ENCODE measurements at places on chromosomes 7 and 10.

GRCh38 chr7:148905093-148905666, 21.1 kb upstream of the EZH2 start:
- DNase-seq: no peak

- peak; percentile 29 for DNase-seq
Observed at GRCh38 chr10:82558014-82558607, 683.1 kb downstream of the NRG3 start.

- no peak for DNase-seq
Observed at GRCh38 chr10:43192884-43193283, 54.6 kb downstream of the CSGALNACT2 start.

DNA sequence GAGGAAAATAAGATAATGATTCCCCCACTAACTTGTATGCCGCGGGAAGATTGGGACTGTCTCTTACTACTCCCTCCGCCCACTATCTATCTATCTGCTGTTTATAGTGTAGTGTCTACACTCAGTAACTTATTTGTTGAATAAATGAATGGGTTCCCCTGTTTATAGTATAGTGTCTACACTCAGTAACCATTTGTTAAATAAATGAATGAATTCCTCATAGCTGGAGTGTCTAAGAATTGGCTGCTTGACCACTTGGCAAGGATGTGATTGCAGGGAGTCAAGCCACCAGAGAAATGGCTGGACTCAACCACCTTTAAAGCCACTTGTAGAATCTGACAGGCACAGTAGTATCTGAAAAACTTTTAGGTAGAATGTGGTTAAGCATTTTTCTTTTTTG, 147.1 kb downstream of the TRIL start:
- DNase-seq: no peak

GRCh38 chr7:33754933-33755928, 150.1 kb upstream of the BMPER start:
- DNase-seq: no peak

GRCh38 chr7:142795339-142795863, 24.6 kb downstream of the PRSS2 start:
- no peak for DNase-seq

DNA sequence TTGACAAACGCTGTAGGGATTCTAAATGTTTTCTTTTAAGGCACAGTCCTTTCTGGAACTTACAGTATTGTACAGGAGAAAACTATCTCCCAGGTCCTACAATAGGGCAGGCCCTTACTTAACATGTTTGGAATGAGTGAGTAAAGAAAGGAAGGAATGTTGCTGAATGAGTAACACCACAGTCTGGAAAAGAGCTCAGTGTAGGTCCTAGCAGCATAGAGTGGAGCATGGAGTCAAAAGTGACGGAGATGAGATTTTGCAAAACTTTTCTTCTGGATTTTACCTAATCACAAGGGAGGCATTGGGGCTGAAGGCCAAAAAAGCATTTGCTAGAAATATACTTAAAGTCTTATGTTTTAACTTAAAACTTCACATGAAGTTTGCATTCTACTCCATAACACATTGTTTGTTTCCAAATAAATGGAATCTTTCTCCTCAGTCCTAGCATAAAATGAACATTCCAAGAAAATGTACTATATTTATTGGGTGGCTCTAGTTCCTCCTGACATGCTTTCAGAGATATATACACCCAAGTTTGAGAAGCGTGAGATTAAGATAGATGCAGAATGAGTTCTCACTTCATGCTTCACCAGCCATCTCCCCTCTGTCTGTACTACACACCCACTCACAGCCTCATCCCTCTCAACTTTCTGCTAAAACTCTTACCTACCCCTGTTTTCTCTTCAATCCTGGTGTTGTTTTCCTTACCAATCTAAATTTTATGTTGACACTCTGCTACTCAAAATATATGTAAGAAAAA, 20.2 kb upstream of the ADD3 start:
- peak; percentile 91 for DNase-seq

DNA sequence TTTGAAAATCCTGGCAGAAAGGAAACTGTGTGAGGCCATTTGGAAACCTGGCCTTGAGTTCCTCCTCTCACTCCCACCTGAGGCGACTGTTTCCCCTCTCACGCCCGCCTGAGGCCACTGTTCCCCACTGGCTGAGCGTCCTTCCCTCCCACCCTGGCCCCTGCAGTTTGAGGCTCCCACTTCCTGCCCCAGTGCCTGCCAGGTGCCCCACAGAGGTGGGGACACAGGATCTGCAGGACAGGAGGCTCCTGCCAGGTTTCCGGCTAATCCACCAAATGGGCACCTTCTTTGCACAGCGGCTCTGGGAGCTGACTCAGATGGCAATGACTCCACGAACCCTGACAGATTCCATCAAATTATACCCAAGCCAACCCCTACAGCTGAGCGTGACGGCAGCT, 24.3 kb upstream of the LARP4B start:
- DNase-seq: no peak

Measured in fibroblast of upper back skin (primary cell).